Left kidney (tissue), 8 donors: ENCODE measurements at places on chromosomes 5 and 9. TPM values are rescaled to one million over a fixed set of nuclear protein-coding genes. Genes with fewer than 3 reads are reported as not detected.

Gene SIT1
- 0.32 TPM for polyA plus RNA-seq

Gene AK8
- polyA plus RNA-seq: 3.9 TPM

Gene GPR21
- polyA plus RNA-seq: 0.62 TPM

Gene F2RL2
- polyA plus RNA-seq: 0.71 TPM

GRCh38 chr9:120423812-120424211, 156.2 kb downstream of the CDK5RAP2 start:
- no peak for DNase-seq

Gene UBE2QL1
- 0.70 TPM for polyA plus RNA-seq

Gene SLC2A8
- 19.9 TPM for polyA plus RNA-seq

DNA sequence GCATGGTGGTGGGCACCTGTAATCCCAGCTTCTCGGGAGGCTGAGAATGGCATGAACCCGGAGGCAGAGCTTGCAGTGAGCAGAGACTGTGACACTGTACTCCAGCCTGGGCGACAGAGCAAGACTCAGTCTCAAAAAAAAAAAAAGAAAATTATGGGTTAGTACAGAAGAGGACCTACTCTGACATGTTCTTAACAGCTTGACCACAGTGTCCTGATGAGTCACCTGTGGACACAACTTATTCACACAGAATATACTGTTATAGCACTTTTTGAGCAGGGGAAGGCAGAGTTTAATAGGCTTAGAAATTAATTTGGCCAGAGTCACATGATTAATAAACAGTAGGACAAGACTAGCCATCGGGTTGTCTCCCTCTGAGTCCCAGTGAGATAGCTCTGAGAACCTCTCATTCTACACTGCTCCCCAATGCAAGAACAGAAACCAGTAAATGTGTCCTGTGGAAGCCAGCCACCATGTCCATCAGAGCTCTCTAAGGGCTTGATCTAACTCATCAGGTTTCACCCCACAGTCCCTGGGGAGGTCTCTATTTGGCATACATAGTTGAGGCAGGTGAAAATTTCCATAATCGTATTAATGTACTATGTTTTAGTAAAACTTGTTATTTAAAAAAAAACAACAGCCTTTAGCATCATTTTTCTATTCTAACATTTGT, 1077.9 kb upstream of the C9orf72 start:
- DNase-seq: no peak

Gene SCGB3A2
- 0.73 TPM for polyA plus RNA-seq
